Activated T-cell treated with anti-CD3 and anti-CD28 coated beads, Interleukin-2, amount 50 U/mL, for 48 hours (primary cell): ENCODE measurements at places on chromosomes 3 and 15.

- DNase-seq, result no peak
These were observed 11.0 kb downstream of the GABPB1 start for GRCh38 chr15:50344006-50344464.

GRCh38 chr3:3302964-3303363, 123.5 kb upstream of the CRBN start:
- DNase-seq, result no peak

DNA sequence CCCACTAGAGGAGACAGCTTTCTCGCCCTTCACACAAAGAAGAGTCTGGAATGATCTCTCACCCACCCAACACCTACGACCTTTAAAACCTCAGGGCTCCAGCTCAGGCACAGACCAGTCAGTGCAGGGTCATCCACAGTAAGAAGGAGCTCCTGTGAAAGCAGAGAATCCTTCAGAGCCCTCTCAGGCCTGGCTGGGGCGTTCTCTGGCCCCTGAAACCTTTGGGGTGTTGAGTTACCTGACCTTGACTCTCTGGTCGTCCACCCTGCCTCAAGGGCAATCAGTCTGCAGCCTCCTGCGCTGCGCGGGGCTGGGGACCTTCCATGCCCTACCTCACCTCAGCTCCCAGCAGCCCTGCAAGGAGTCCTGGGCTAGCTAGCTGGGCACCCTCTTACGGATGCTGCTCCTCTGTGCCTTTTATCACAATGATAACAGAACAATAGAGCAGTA, 106.2 kb downstream of the ADCY5 start:
- DNase-seq, result no peak

DNA sequence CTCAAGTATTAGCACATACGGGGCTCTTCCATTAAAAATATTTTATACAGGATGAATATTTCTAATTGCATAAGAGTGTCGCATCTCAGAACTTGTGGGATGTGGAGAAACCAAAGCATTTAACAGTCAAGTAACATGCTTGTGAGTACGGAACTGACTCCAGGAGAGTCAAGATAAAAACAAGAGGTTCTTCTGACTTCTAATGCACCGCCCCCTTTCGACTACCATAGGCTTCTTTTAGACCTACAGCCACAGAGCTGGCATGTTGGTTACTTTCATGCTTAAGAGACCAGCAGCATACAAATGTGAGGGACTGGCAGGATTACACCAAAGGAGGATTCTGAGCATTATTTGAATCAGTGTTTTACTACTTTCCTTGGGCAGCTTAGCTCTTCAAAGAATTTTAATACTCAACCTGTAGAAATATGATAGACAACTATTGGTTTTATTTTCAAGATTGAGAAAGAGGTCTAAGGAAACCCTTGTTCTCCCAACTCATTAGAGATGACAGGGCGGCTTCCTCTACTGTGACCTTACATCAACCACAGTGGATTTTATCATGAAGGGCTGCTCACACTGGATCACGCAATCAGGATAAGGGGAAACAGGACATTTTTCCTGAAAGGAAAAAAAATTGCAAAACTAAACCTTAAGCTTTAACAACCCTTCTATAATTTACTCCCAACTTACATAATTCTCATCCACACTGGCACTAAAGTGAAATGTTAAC, 14.0 kb downstream of the ETV5 start:
- no peak for DNase-seq

GRCh38 chr3:190323246-190323626, 990 bp upstream of the CLDN1 start:
- DNase-seq, result no peak

- no peak for DNase-seq
These were observed 119.5 kb downstream of the CHST2 start for GRCh38 chr3:143239031-143239430.

GRCh38 chr3:114697401-114697800, 403.6 kb downstream of the TIGIT start:
- no peak for DNase-seq

DNA sequence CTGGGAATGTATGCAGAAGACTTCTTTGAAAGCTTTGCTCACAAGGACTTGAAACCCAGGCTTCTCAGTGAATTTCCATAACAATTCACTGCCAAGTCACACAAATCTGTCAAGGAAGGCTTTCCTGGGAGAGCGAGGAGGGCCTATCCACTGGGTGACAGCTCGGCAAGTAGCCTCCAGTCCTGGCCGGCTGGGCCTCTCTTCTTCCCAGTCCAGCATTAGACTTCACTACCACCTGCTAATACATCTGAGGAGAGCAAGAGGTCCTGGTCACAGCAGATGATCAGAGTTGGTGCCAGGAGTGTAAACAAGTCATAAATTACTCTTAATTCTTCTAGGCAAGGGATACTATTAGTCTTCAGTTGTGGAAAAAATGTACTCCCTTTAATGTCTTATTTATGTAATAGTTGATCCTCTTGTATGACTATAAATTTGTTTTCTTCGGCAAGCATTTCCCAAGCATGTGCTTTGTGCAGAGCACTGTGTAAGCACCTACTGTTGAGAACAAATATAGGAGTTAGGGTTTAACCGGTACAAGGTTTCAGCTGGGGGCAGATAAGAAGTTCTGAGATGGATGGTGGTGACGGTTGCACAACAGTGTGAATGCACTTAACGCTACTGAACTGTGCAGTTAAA, 162.9 kb downstream of the VGLL4 start:
- DNase-seq, result no peak

DNA sequence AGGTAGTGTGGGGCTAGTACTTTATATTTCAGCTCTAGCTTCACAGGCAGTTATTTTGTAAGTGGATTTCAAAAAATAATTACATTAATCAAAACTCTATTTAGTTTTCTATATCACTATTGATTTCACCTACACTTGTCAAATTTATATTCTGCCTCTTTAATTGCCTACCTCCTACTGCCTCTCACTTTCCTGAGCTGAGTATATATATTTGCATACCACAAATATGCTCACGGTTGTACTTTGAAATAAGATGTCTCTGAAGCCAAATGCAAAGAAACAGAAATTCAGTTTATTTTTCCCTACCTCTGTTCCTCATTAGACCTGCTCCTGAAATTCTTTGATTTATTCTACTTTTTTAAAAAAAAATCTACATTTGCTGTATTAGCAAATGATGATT, 309.3 kb upstream of the TGFBR2 start:
- no peak for DNase-seq

DNA sequence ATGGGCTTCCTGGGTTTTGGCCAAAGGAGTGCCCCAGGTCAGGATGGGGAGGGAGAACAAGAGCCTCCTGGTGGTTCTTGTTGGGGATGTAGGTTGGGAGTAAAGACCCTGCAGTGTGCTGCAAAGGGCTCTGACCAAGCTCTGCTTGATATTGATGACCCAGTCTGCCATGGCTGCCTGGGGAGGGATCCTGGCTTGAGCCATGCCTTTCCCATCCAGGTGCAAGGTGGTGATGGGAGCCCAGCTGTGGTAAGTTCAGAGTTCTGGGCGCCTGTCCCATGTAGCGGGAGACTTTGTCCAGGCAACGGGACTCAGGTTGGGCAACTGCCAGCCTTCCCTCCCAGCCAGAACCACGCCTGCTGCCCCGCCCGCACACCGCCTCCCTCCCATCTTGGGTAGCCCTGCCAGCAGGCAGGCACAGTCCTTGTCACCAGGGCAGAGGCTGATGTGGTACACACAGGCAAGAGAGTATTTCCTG, 2.6 kb downstream of the GNAI2 start:
- no peak for DNase-seq

GRCh38 chr3:129277829-129278271, 820 bp upstream of the HMCES start:
- peak; percentile 30 for DNase-seq

GRCh38 chr3:146554151-146554760, 9.8 kb upstream of the PLSCR1 start:
- no peak for DNase-seq

DNA sequence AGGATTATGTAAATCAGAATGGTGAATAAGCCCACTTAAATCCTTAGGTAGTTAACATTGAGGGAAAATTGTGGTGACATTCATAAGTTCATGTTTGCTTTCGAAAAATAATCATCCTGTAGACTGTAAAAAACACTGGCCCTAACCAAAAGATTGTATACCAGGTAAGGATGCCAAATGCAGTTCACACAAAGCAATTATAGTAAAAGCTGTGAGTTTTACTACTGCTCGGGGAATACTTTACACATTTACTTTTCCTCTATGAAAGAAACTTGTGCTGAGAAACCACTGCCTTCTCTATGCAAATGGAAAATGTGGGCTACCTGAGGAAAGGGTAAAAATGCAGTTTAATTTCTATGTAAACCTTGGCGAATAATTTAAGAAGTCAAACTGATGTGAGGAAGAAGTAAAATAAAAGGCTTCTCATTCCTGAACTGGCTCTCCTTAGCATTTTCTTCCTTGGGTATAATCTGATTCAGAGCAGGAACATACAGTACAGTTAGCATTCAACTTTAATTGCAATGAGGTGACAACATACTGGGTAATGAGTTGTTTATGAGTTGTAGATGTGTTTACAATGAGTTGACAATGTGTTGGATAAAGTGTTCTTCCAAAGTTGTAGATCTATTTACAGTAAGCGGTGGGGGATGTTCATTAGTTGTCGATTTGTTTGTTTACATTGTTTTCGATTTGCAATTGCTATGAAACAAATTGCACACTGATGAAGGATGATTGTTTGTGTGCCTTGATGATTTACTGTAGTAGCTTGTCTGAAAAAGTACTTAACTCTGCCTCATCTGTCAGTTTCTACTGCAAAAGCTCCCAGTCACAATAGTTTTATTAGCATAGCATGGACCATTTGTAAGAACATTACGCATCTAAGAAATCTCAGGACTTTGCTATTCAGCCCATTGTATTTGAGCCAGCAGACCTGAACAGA, 453.0 kb upstream of the DPH6 start:
- no peak for DNase-seq

DNA sequence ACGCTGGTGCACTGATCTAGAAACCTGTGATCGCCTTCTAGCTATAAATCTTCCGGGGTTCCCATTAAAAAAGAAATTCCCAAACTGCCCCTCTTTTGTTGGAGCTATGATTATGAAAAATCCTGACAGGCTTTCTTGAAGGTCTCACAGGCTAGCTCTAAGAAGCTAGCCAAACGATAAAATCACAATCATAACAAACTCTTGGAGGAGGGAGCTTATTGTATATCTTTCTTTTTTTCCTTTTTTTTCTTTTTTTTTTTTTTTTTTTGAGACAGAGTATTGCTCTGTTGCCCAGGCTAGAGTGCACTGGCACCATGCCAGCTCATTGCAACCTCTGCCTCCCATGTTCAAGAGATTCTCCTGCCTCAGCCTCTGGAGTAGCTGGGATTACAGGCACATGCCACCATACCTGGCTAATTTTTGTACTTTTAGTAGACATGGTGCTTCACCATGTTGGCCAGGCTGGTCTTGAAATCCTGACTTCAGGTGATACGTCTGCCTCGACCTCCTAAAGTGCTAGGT, 72.0 kb downstream of the MYO1E start:
- DNase-seq, result no peak

DNA sequence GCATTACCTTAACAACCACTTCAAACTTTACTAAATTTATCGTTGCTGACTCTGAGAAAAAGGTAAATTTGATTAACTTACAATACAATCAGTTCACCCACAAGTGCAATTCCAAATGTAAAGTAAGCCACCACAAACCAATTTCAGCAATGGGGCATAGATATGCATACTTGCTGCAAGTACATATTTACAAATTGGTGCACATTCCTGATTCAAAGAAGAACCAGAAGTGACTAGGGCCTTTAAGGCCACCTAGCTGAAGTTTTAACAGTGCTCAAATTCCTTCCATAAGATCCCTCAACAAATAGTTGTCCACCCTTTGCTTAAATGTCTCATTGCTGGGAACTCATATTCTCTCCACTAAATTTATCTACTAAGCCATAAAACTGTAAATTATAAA, 67.2 kb downstream of the INO80 start:
- DNase-seq, result no peak

- no peak for DNase-seq
These were observed 17.9 kb upstream of the RPP14 start for GRCh38 chr3:58288011-58288728.

DNA sequence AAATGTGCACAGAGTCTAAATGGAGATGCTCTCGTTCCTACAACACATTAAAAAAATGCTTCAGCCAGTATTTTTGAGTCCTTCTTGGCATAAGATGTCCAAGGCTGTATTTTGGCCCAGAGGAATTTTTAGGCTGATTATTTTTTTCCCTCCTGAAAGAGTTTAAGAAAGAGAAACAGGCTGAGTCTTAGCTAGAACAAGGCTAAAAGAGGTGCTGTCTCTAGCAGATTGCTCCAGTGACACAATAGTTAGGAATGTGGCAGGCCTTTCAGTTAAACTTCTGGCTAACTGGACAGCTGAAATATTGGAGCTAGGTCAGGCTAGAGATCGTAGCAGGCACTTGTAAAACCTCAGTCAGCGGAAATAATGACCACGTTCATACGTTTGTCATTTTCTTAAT, 271.4 kb upstream of the RARB start:
- no peak for DNase-seq

DNA sequence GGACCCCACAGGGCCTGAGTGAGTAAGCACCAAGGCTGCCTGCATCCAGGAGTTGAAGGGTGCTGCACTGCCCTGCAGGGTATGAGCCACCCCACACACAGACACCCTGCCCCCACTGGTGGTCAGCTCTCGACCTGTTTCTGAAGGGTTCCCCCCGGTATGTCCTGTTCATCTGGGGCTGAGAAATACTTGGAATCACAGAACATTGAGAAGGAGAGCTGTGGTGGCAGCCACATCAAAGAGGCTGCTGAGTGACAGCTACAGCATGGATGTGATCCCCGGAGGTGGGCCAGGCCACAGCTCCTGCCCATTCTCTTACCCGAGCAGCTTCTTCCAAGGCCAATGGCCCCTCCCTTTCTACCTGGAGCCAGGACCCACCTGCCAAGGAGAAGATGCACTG, 66.4 kb upstream of the PLXNA1 start:
- no peak for DNase-seq

DNA sequence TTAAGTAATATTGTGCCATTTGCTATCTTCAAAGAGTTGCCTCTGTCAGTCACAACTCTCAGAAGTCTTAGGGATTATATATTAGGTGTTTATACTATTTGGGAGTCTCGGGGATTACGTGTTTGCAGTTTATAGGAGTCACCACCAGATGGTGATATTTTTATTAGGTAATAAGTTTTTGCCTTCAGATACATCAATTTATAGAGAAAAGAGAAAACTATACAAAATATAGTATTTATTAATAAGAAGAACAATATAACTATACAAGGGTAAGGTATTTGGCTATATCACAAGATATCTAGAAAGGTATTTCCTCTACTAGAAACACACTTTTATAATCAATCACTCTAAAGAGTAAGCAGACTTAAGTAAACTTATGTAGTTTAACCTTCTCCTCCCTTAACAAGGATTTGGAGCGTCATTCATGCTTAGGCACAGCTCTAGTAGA, 10.7 kb upstream of the DHX36 start:
- no peak for DNase-seq
